Stimulated activated CD8-positive, alpha-beta memory T cell treated with anti-CD3 and anti-CD28 coated beads, Interleukin-4, amount 100 ng/mL, for 48 hours (primary cell): ENCODE measurements at places on chromosomes 5 and 9.

GRCh38 chr9:37301042-37301853 lies 121.2 kb upstream of the GRHPR start:
- DNase-seq: no peak

- no peak for DNase-seq
Measured at GRCh38 chr9:120974921-120975320, 48.3 kb upstream of the TRAF1 start.

- DNase-seq: peak; percentile 4
Measured at GRCh38 chr9:93307468-93308157, 123.7 kb downstream of the WNK2 start.

DNA sequence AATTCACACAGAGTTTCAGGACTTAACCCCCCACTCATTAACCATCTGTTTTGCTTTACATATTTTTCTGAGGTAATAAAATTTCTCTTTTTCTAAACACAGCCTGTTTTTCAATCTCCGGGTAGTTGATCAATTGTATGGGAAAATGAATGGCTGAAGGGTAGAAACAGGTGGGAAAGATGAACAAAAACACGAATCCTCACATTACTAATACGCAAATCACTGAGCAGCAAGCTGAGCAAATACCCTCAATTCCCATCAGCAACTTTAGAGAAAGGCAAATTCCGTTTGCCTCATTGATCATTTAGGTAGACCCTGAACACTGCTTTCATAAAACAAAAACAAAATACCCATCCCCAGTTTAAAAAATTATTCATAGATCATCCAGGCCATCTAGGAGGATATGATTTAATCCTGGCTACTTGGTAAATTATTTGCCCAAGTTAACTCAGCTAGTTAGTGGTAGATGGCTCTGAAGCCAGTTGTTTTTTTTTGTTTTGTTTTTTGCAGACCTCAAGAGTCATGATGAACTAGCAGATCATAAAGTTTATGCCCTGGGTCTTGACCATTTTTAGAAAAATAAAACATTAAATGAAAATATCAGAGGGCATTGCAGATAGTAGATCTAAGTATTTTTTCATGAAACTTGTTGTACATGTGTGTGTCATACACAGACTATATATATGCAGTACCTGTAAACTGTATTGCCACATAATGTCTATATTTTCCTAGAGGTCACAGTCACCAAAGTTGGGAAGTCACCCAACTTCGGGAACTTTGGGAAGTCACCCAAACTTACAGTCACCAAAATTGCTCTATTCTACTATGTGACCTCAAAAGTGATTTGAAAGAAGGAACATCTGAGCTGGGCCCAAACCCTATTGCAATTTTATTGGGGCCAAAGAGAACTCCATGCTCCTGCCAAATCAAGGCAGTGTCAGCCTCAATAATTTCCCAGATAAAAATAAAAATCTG lies 1.6 kb upstream of the CD274 start:
- DNase-seq: no peak

DNA sequence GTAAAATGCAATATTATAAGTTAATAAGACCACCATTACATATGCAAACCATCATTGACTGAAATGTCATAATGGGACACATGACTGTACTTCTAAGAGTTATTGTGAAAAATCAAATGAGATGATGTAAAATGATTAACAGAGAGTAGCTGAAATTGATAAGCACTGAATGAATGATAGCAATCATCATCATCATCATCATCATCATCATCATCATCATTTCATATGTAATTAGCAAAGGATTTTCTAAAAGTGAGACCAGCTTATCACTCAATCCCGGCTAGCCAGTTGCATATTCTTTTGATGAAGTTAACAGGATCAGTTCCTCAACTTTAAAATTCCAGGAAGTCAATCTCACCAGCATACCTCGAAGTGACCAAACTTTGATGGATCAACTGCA lies 650.3 kb upstream of the KLF4 start:
- no peak for DNase-seq
